ENCODE measurements at places on chromosomes 6 and 20.
A peak's percentile ranks its signal among the peaks of the same experiment; 100 is the strongest.

- no peak for DNase-seq
Measured at GRCh38 chr6:139376604-139377218, 2.3 kb upstream of the CITED2 start.

GRCh38 chr6:150145427-150145826, 2.6 kb downstream of the PPP1R14C start:
- DNase-seq, result no peak

GRCh38 chr6:116966675-116967576, 89.9 kb downstream of the RFX6 start:
- DNase-seq, result no peak

DNA sequence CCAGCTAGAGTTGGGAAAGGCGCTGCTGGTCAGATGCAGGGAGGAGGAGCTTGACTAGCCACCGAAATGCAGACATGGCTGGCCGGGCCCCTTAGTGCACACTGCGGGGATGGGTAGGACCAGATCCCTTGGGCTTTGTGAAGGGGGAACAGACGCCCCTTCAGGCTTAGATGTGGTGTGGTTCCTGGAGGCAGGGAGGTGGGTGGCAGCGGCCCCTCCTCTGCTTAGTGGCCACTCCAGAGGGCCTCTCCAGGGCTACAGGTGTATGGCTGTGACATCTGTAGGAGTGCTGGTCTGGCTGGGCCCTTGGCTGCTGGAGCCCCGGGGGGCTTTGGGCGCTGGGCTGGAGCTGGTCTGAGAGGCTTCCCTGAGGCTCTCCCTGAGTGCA, 5.9 kb downstream of the CCND3 start:
- DNase-seq, result no peak

DNA sequence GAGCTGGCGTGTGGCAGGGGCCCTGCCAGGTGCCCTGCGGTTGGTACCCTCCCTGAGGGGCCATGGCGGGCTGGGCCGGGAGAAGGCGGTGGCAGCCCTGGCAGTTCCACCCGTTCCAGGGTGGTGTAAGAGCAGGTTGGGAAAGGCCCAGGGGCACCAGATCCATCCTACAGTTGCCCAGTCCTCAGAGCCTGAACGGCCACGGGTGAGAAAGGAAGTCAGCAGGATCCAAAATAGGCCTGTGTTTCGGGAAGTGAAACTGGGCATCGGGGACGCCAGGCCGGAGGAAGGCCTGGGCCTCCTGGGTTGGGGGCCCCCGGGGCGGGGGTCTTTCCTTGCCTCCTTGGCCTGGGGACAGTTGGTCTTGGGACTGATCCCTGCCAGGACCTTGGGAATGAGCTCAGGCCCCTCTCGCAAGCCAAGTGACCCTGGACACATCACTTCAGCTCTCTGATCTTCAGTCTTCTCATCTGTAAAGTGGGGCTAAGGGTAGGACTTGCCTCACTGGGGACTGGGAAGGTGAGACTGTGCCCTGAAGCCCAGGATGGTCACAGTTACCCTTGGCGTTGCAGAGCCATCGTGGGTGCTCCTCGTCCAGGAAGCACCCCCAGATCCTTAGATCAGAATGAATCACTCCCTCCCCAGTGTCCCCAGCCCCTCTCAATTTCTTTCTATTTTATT, 18.1 kb upstream of the NOL4L start:
- DNase-seq, result no peak

DNA sequence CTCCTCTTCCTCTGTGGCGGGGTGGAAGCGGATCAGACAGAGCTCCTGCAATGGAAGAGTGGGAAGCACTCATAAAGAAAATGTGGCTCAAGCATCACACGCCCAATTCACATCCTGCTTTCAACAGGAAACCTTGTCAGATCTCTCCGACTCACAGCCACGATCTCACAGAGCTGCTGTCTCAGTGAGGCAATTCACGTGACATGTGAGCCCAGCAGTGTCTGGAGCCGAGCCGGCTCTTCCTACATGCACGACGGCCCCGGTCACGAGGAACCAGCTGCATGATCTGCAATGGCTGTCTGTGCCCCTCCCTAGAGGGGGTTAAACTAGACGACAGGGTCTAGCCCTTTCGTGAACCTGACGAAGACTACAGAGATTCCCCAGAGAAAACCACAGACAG, 29.5 kb upstream of the TCFL5 start:
- peak; percentile 72 for DNase-seq

- DNase-seq, result peak; percentile 12
Measured at GRCh38 chr20:64246616-64247306, 8.8 kb upstream of the PCMTD2 start.

DNA sequence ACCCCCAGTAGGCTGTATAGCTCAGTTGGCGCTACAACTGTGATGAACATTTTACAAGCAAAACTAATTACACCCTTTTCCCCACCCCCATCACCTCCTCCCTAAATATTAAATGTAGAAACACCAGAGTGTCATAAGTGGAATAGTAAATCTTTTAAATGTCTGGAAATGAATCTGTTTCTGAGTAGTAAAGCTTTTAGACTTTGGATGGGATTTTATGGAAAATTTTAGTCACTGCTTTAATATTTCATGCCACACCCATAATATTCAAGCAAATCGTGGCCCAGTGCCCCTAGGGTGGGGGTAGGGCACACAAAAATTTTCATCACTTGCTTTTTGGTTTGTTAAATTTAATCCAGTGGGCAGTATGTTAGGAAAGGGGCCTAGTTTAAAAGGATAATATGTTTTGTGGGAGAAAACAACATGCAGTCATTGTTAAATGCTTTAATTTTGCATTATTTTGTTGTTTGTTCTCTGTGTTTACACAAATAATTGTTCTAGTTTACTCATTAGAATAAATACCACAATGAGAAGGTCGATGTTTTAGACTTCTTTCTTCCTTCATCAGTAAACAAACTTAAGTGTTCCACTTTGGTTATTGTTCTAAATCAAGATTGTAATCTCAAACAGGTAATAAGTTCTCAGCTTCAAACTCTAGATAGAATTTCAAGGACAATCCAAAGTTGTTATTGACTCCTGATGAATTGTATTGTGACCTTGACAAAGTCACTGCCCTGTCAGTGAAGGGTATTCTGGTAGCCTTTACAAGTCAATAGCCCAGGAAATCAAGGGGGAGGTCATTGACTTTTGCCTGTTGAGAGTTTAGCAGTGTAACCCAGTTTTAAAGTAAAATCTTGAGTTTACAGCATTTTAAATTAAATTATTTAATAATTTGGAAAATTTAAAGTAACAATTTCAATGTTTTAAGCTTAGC, 79.2 kb downstream of the CBFA2T2 start:
- no peak for DNase-seq

DNA sequence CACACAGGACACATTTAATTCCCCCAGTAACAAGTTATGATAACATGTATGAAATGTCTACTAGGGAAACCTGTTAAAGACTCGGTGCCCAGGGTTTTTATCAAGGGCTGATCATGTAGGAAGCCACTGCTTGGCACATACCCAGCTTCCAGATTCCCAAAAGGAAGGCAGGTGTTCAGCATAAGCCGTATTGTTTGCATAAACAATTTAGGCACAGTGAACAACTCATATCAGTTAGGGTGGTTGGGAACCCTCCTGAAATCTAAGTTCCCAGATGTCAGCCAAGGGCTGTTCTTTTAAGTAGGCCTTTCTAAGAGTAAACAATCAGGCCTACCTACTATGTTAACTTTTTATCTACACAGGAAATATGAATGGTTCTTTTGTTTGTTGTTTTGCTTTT, 74.1 kb downstream of the ASXL1 start:
- no peak for DNase-seq

- DNase-seq, result no peak
Measured at GRCh38 chr6:107491760-107492660, 2.1 kb downstream of the SOBP start.

GRCh38 chr6:168196385-168196860, 117.4 kb upstream of the FRMD1 start:
- no peak for DNase-seq

DNA sequence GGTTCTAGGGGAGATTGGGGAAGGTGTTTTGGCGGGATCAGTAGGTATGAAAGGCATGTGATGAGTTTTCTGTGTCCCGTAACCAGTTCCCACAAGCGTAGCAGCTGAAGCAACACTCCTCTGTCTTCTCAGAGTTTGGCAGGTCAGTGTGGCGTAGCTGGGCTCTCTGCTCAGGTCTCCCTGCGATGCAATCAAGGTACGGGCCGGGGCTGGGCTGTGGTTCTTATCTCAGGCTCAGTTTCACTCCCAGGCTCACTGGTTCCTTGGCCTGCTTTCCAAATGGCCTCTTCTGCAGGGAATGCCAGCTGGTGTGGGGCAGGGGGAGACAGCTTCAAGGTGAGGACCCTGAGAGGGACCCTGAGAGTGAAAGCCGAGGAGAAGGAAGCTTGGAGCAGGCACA, 280.7 kb downstream of the CDH4 start:
- no peak for DNase-seq

DNA sequence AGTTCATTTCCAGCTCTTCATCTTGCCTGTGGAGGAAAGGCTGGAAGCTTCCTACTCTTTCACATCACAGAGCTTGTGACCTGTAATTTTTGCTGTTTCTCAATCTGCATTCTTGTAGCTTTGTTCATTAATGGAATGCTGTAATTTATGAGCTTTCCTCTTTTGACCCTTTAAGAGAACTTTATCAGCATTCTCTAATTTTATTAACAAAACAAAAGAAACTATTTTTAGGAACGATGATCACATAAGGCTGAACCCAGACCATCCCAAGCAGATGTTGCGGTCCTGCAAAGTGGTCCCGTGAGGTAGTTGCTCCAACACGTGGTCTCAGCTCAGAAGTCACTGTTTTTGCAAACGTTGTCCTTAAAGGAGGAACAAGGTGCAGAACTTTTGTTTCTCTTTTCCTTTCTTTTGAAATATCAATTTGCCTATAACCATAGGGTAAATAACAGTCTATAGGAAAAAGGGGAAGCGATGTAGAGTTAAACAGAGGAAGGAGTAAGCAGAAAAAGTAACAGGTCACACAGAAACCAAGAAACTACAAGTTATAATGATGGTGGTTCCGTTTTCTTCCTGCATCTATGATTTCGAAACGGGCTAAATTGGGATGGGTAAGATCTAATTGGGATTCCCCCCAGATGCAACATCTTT, 121.3 kb upstream of the PHACTR1 start:
- DNase-seq, result no peak

- no peak for DNase-seq
Measured at GRCh38 chr6:32151863-32152768, at the start of gene PRRT1. Gene PRRT1, minus strand, starts transcription at chr6:32151939. Its CDS starts 112 bp downstream, at chr6:32151827.

- no peak for DNase-seq
Measured at GRCh38 chr6:132751306-132751705, 6.4 kb downstream of the VNN2 start.

- DNase-seq, result no peak
Measured at GRCh38 chr6:112251171-112251875, 3.0 kb downstream of the LAMA4 start.

- DNase-seq, result no peak
Measured at GRCh38 chr20:51535674-51536073, 6.8 kb downstream of the NFATC2 start.

DNA sequence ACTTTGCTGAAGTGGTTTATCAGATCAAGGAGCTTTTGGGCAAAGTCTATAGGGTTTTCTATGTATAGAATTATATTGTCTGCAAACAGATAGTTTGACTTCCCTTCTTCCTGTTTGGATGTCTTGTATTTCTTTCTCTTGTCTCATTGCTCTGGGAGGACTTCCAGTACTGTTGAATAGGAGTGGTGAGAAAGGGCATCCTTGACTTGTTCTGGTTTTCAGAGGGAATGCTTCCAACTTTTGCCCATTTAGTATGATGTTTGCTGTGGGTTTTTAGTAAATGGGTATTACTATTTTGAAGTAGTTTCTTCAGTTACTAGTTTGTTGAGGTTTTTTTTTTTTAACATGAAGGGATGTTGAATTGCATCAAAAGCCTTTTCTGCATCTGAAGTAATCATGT, 36.1 kb downstream of the KCNS1 start:
- DNase-seq, result no peak
